ENCODE measurements at places on chromosomes 6 and 20.

DNA sequence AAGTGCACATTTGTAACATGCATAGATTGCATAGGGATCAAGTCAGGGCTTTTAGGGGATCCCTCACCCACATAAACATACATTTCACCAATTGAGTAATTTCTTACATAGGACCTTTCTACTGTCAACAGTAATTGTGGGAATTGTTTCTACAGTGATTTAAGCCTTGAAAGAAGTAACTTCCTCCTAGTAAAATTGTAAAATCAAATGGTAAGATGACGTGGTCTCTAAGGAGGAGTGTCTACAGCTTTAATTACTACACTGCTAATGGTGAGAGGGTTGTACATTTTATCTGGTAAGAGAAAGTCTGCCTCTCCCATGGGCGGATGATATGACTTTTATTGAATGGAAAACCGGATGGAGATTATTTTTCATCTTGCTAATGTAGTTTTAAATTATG lies 98.0 kb downstream of the RPP40 start:
- no peak for DNase-seq

- no peak for DNase-seq
Measured at GRCh38 chr6:43797919-43798318, 27.9 kb downstream of the VEGFA start.

DNA sequence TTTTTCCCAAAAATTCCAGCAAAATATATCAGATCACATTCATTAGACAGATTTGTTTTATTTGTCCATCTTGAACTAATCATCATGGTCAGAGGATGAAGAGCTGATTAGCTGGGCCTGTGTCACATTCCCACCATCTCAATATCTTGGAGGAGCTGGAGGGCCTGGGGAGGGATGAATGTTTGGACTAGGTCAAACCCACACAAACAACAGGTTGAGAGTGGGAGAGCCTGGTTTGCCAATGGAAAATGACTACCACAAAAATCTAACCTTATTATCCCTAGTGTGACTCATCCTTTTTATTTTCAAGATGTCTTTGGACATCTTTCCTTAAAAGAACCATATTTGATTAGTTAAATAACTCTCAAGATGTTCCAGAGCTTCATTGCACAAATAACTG lies 242.4 kb downstream of the OGFRL1 start:
- no peak for DNase-seq

DNA sequence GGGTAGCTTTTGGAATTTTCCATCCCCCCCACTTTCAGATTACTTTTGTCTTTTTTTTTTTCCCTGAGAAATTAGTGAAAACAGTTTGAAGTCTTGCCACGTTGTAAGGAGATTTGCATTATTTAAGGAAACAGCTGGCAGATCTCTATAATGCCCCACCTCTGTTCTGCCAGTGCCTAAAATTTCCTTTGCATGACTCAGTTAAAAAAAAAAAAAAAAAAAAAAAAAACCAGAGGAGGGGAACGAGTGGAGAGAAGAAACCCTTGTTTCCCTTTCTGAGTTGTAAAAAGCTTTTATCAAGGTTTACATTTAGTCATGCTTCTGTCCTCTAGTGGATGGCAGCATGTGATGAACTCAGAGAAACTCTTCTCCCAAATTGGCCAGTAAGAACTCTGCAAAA lies 33.5 kb downstream of the CARMIL1 start:
- DNase-seq: peak; percentile 16

DNA sequence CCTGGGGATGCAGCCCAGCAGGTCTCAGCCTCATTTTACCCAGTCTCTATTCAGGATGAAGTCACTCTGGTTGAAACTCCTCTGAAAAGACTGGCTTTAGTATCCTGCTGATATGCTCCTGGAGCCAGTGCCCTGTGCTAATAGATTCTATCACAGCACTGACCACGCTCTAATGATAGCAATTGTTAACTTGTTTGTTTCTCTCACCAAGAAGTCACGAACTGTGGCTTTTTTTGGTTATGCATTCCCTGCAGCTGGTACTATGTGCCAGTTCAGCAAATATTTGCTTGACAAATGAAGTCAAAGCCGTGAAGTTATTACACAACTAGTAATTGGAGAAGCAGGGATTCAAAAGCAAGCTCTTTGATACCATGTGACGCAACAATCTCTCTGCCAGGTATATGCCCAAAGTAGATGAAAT lies 754.6 kb downstream of the KIF16B start:
- DNase-seq: no peak

DNA sequence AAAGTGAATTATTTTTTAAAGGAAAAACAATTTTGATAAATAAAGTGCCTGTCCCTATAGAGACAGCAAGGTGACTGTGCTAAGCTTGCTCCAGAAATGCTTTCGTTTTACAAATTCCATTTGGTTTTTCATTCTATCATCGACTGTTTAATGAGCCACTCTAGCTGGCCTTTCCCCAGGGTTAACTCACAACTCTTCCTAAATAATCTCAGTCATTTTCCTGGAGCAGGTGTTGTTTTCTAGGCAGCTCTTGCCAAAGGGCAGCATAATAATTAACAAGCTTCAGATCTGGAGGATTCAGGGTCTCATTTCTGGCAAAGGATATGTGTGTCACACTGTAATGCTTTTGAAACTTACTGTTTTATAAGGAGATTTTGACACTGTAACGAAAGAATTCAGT lies 184.2 kb downstream of the KHDC1L start:
- DNase-seq: no peak

GRCh38 chr6:165963750-165964149 lies 203.9 kb downstream of the TBXT start:
- DNase-seq: no peak

DNA sequence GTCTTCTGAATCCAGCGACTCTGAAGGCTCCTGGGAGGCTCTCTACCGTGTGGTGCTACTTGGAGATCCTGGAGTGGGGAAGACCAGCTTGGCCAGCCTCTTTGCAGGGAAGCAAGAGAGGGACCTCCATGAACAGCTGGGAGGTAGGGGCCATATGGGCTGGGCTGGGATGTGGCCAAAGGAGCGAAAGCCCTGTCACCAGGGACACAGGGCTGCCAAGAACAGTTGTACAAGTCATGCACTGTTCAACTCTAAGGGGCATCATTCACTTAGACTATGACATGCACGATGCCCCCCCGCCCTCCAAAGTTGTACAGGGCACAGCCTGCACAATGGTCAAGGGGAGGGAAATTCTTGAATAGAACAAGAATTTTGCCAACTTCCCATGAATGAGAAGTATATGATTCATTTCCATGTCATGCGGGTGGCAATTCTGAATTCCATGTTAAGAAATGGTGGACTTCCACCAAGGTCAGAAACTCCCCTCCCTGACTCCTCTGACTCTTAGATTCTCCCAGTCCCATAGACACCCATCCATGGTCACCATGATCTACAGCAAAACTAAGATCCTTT lies 1.6 kb downstream of the REM1 start:
- DNase-seq: no peak

- no peak for DNase-seq
Measured at GRCh38 chr6:33080127-33081089, 4.6 kb downstream of the HLA-DPB1 start.

GRCh38 chr20:61566691-61567090 lies 314.6 kb downstream of the CDH4 start:
- no peak for DNase-seq

DNA sequence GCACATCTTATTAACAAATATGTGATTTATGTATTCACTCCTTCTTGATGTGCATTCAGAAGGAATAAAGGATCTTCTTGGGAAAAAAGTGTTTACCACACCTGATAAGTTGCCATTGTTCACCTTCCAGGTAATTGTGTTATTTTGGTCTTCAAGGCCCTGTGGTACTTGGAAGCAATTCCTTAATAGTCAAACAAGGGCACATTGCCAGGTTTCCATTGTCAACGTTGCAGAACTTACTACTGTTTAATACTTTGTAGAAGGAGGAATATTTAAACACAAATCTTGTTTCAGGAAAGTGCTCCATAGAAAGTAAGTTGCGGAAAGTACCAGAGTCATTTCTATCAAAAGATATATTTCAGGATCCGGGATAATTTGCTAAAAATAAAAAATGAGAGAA lies 129.5 kb upstream of the SGK1 start:
- no peak for DNase-seq

GRCh38 chr20:62808211-62808865 lies 3.7 kb downstream of the OGFR start:
- DNase-seq: no peak

DNA sequence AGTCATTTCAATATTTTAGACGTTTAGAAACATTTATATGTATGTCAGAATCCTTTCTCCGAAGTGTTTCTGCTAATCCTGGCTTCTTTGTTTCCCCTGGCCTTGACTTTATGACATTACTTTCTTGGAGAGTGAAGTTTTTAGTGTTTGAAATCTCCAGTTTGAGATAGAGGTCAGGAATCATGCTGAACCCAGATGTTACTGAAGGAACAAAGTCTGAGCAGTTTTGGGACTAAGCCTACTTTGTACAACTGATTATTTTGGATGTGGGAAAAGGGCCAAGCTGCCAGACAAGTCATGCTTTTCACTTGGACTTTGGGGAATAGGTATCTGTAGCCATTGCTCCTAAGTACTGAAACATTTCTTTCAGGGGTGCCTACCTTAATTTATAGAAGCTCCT lies 2.3 kb downstream of the RNF144B start:
- DNase-seq: no peak

DNA sequence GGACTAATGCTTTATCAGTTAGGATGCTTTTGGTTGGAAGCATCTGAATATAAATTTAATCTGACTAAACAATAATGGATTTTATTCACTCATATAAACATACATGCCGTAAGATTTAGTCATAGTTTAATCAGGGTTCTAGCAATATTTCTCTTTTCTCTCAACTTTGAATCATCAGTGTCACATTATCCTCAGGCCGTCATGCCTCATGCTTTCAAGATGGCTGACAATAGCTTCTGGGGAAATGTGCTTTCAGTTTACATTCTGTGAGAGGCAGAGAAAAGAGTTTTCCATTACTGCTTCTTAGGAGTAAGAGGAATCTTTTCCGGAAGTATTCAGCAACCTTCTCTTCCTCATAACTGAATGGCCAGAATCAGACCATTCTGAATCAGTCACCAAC lies 162.2 kb downstream of the GJA1 start:
- DNase-seq: no peak

DNA sequence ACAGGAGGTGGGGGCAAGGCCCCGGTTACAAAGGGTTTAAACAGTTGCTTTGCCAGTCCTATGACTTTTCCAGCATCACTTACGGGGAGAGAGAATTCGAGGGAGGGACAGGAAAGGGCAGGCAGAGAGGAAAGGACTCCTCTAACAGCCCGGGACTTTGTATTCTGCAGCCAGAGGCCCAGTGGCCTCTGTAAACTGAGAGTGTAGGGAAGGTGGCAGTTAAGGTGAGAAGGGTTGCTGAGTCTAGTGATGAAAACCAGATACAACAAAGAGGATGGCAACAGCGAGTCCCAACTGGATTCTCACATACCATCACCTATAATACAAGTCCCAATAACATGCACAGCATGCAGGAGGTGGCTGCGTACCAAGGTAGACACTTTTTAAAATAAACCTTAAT lies 13.5 kb downstream of the PLAGL2 start:
- no peak for DNase-seq

- no peak for DNase-seq
Measured at GRCh38 chr6:148249679-148250375, 92.8 kb upstream of the SASH1 start.

GRCh38 chr6:10528158-10528981 lies 7.2 kb downstream of the GCNT2 start:
- DNase-seq: no peak

DNA sequence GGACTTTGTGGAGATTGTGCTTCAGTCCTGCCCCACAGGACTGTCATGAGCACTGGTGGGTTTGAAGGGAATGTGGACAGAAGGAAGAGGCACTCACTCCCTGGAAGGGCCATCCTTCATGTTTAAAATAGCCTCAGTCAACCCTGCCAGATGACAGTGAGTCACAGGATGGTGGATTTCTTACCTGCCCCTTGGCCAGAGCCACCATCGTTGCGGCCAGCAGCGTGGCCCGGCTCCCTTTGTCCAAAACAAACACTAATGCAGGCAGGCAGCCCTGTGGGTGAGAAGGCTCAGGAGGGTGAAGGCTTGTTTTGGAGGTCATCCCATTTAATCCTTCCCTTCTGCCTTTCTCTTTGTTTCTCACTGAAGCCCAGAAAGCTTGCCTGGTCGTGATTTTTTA lies 422.7 kb downstream of the CD83 start:
- no peak for DNase-seq

DNA sequence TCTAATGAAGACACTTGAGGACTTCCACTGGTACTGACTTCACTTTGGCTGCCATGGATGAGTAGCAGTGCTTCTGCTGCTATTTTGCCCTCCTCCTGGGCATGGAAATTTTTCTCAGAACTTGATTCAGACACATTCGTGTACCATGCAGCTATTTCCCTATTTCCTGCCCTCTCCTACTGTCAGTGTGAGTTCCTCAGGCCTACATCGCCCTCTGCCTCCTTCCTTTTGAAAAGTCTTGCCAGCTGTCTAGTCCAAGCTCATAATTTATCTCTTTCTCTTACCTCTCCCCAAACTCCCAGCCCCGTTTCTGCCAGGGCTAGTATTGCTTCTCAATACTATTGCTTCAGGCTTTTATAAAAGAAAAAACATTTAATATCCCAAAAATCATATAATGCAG lies 470.2 kb downstream of the ADGRB3 start:
- no peak for DNase-seq

GRCh38 chr6:170383466-170384035 lies 77.0 kb downstream of the FAM120B start:
- DNase-seq: no peak

DNA sequence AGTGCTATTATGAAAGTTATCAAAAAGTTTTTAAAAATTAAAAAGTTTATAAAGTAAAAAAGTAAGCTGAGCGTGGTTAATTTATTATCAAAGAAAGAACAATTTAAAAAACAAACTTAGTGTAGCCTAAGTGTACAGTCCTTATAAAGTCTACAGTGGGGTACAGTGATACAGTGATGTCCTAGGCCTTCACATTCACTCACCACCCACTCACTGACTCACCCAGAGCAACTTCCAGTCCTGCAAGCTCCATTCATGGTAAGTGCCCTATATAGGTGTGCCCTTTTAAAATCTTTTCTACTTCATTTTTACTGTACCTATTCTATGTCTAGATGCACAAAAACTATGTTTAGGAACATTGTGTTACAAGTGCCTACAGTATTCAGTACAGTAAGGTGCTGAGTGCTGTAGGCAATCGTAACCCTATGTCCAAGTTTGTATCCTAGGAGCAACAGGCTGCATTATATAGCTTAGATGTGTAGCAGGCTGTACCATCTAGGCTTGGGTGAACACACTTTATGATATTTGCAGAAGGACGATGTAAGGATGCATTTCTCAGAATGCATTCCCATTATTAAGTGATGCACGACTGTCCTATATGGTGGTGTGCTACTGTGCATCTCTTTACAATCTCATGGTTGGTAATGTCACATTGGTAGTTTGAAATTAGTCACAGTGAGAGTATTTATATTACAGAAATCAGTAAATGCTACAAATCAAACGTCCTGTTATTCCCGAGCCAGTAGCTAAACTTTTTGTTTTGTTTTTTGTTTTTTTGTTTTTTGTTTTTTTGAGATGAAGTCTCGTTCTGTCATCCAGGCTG lies 158.3 kb downstream of the GMPR start:
- DNase-seq: no peak

All from glomerular endothelial cell (primary cell).